Activated T-cell treated with anti-CD3 and anti-CD28 coated beads, Interleukin-2, amount 50 U/mL, for 4 hours (primary cell): ENCODE measurements at places on chromosomes 12 and 14.

DNA sequence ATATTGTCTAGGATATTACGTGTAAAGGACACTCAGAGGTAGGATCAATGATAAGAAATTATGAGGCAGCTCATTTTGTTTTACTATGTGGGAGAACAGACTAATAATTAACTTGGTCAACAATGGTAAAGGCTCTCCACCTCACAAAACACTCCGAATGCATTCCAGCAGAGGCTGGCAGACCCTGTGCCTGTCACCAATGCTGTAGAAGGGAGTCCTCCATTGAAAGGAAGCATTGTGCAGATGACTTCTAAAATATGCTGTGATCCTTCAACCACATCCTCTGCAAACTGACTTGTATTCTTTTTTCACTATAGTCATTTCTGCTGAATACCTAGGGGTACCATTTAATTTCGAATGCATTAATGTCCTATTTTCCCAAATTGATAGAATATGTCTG is 119.6 kb upstream of the EEA1 start:
- DNase-seq = no peak

DNA sequence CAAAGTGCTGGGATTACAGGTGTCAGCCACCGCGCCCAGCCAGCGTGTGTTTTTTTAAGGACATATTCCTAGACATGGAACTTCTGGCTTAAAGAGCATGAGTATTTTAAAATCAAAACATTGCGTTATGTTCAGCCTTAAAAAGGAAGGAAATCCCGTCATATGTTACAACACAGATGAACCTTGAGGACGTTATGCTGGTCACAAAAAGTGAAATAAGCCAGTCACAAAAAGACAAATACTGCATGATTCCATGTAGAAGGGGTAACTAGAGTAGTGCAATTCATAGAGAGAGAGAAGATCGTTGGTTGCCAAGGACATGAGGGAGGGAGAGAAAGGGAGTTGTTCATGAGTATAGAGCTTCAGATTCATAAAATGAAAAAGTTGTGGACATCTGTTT is 53.9 kb downstream of the ACACB start:
- no peak for DNase-seq

GRCh38 chr12:116606397-116606796 is 47.2 kb downstream of the MAP1LC3B2 start:
- DNase-seq = no peak

DNA sequence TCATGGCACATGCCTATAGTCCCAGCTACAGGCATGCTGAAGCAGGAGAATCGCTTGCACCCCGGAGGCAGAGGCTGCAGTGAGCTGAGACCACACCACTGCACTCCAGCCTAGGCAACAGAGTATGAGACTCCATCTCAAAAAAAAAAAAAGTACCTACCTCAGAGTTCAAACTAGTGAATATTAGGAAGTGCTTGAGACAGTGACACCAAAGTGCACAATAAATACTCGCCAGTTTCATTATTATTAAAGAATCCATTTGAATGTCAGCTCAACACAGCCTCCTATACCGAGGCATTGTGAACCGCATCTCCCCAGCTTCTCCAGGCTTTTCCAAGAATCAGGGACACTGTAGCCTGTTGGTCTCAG is 5.0 kb downstream of the GAPDH start:
- DNase-seq = no peak

- DNase-seq = no peak
These were observed 32.2 kb downstream of the SH2B3 start for GRCh38 chr12:111437816-111438454.

DNA sequence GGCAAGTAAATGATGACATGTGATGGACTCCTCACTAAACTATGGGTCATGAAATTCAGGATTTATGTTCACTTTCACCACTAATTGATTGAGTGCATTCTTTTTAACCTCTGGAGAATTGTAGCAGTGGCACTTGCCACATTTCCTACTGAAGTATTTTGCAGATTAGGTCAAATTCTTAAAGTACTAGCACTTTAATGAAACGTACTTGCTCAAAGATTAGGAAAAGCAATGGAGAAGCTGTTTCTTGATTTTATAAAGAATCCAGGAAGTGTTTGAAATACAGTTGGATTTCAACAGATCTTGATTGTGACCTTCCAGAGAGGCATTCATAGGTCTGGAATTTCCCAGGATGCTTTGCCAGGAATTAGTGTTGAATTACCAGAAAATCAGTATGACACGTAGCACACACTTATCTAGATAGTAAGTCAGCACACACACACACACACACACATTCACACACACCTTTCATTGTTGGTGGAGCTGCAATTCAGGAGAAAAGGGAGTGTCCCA is 162.6 kb downstream of the MYRFL start:
- DNase-seq = no peak

GRCh38 chr14:84976805-84977204 is 553.1 kb upstream of the FLRT2 start:
- DNase-seq = no peak

- DNase-seq = no peak
These were observed 20.5 kb downstream of the UBC start for GRCh38 chr12:124893792-124894516.

DNA sequence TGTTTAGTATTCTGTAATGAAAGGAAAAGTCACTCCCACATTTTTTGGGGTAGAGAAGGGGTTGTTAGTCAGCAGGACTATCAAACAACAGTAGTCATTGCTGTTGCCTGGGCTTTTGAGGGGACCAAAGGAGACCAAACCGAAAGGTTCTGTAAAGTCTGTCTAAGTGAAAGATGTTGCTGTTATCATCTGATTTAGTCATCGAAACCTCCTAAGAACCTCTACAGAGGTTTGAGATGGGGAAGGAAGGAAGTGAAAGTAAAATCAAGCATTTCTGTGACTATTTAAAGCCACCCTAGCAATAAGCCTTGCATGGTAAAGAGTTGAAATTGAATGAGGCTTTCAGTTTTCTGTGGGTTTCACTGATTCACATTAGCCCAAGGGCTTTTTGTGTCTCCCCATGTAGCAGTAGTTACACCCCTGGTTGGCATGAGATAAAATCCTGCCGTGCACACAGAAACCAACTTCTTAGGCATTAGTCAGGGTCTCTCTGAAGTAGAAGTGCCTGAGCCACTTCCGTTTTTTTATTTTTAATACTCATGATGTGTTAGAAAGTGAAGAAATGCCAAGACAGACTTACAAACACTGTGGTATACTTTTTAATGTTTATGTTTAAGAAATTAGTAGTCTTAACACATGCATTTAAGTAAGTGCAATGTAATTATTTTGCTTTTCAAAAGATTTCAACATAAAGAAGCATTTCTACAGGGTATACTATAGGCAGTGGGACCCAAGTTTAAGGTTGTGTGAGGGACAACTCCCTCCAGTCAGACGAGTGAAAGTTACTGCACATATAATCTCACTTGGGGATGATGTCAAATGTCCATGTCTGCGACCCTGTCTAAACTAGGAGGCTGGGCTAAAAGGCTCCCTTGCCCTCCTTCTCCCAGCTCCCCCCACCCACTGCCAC is 50.4 kb downstream of the DYRK2 start:
- peak; percentile 37 for DNase-seq

- DNase-seq = no peak
These were observed 5.0 kb upstream of the RFLNA start for GRCh38 chr12:124289634-124290600.

GRCh38 chr14:89767861-89768268 is 186.7 kb downstream of the EFCAB11 start:
- peak; percentile 54 for DNase-seq

- DNase-seq = no peak
These were observed 86.8 kb downstream of the ADGRD1 start for GRCh38 chr12:131040491-131040890.

DNA sequence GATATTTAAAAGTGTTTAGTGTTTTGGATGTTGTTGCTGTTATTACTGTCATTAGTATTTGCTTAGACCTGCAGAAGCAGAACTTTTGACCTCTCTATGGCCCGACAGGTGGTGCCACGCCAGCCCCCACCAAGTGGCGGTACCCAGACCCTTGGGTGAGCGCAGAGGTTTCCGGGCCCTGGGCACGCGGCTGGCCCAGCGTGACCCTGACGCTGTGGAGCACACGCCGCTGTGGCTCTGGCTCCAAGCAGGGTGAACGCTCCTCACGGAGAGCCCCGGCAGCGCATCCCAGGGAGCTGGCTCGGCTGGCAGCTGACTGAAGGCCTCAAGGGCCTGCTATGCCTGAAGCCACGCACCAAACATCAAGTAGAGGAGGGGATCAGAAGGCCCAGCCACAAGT is 22.6 kb downstream of the SLC25A47 start:
- no peak for DNase-seq

DNA sequence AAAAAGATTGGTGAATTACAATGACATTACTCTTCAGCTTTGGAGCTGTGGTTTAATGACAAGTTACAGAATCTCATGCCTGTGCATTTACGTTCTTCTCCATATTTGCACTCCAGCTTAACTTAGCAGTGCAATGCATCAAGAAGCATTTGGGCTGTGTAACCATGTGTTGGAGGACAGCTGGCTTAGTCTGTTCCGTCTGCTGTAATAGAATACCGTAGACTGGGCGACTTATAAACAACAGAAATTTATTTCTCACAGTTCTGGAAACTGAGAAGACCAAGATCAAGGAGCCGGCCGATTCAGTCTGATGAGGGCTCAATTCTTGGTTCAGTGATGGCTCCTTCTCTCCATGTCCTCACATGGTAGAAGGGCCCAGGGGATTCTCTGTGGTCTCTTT is 943.5 kb downstream of the BCL11B start:
- no peak for DNase-seq

DNA sequence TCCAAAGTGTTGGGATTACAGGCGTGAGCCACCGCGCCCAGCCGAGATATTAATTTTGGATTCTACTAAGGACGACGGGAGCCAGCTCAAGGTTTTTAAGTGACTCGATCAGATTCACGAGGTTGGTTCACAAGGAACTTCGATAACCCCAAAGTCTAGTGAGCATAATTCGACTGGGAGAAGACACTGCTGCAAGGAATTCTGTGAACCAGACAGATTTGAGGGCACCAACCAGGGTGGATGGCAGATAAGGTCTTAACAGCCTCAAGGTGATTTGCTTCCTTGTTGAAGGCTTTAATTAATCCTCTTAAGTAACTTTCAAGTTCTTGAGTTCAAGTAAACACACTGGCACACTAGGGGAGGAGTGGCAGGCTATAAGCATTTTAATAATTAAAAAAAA is 1.1 kb upstream of the KLHDC2 start:
- DNase-seq = no peak

GRCh38 chr12:4434706-4435425 is 10.7 kb downstream of the FGF6 start:
- no peak for DNase-seq

- no peak for DNase-seq
These were observed 260.0 kb downstream of the DUSP6 start for GRCh38 chr12:89092297-89092696.

GRCh38 chr12:59396519-59396918 is 199.3 kb upstream of the SLC16A7 start:
- DNase-seq = no peak

DNA sequence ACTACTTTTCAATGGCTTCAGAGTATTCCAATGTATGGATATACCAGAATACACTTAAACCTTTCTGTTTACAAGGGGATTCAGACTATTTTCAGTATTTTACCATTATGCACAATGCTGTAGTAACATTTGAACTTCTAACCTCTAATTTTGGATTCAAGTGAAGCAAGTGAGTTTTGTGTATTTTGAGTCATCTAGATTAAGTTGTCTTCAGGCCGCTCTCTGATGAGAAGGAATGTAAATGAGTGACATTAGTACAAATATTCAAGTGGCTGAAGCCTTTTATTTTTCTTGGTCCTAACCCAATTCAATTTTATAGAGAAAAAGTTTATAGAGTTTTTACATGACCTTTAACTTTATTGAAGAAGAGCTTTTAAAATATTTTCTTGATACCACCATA is 125.6 kb downstream of the PDE3A start:
- no peak for DNase-seq

- no peak for DNase-seq
These were observed 129.1 kb upstream of the MAX start for GRCh38 chr14:65231286-65231980.

- DNase-seq = no peak
These were observed 162.7 kb downstream of the ETV6 start for GRCh38 chr12:11812241-11812585.

GRCh38 chr14:71328183-71328582 is 420.9 kb downstream of the PCNX1 start:
- no peak for DNase-seq

GRCh38 chr12:85661461-85662206 is 174.6 kb downstream of the RASSF9 start:
- DNase-seq = no peak

DNA sequence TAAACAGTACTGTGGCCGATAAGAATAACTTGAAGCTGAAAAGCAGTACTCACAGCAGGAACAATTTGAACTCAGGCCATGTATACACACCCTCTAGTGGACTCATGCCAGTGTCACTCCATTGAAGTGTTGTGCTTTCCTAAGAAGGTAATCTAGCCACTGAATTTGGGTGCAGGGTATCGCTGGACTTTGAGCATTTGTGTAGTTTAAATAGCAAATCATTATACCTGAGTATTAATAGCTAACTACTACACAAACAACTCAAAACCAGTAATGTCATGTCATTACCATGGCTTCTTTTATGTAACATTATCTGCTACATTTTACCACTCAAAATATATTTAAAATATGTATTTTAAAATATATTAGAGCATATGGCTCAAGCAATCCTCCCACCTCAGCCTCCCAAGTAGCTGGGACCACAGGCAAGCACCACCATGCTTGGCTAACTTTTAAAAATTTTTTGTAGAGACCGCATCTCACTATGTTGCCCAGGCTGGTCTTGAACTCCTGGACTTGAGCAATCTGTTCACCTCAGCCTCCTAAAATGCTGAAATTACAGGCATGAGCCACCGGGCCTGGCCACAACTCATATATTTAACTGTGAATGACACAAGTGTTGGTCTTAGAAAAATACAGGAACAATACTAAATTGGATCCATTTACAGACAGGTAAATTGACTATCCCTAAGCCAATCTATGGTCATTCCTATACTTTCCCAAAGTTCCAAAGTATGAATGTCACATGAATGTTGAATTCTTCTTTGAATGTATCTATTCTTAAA is 25.6 kb upstream of the ARID4A start:
- DNase-seq = no peak

DNA sequence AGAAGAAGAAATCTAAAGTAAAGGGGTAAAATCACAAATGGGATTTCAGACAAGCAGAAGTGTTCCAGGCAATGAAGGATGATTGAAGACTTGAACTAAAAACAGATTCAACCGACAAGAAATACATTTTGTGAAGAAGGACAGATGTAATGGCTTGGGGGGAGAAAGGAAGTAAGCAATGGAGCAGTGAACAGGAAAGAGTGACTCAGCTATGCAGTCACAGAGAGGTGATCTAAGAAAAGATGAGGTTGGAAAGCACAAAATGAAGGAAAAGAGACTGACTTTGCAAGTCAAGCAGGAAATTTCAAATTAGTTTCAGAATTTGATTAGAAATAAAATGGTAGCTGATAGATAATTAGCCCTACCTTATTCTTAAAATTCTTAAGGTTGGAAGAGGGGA is 66.5 kb downstream of the PUS7L start:
- DNase-seq = no peak

DNA sequence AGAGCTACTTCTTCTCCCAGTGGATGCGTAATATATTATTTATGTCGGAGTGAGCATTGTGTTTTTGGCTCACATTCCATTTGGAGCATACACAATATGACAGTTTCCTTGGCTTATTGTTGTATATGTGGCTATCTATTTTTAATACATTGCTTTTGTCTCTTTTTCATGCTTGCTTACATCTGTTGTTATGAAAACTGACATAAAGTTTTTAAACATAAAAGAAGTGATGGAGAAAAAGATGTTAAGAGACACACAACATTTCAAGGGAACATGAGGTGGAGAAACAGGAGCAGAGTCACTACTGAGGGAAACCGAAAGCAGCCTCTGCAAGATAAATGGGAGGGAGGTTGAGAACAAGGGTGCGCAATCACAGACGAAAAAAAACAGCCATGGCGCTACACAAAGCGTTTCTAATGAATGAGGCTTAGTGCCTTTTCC is 228.4 kb upstream of the NPAS3 start:
- DNase-seq = no peak
